ENCODE measurements at places on chromosomes 5 and 9.
A peak's percentile ranks its signal among the peaks of the same experiment; 100 is the strongest.

GRCh38 chr5:153352685-153353219 is 137.7 kb upstream of the GRIA1 start:
- no peak for DNase-seq

DNA sequence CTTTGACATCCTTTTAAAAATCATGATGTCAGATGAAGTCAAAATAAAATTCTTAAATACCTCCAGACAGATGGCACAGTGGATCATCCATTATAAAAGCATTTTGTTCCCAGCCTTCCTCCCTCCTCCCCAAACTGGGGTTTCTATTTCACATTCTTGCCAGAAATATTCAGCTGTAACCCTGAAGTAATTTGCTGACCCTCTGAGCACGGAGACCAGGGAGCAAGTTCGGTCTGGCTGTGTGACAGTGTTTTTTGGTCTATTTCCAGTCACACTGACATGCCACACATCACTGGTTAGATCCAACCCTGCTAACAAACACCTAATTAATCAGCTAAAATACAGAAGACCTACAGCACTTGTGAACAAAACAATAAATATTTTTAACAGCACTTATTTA is 126.2 kb upstream of the DMRT1 start:
- no peak for DNase-seq

- DNase-seq = no peak
Measured at GRCh38 chr5:118984602-118985001, 3.7 kb downstream of the DTWD2 start.

DNA sequence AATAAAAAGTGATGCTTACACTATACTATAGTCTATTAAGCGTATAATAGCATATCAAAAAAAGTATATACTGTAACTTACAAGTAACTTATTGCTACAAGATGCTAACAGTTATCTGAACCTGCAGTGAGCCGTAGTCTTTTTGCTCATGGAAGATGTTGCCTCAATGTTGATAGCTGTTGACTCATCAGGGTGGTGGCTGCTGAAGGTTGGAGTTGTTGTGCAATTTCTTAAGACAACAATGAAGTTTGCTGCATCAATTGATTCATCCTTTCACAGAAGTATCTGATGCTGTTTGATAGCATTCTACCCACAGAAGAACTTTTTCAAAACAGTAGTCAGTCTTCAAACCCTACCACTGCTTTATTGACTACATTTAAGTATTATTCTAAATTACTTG is 7.8 kb upstream of the C9orf40 start:
- DNase-seq = no peak

- no peak for DNase-seq
Measured at GRCh38 chr9:136264031-136264430, 18.4 kb upstream of the QSOX2 start.

DNA sequence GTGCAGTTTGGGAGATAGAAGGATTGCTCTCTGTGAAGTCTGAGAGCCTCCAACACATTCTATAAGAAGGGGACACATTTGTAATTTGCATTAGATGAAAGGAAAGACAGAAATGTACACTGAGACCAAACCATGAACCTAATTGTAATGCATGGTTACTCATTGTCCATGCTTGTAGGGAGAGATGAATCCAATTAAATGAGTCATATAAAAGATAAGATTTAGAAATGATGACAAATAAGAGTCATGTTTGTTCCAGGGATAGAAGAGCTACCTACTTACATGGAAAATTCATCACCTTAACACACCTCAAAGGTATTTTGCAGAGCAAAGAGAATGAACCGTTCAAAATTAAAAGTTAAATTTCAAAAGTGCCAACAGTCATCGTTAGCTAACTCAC is 85.1 kb downstream of the FBXL7 start:
- no peak for DNase-seq

GRCh38 chr9:121305269-121305994 is 37.5 kb downstream of the GSN start:
- DNase-seq = no peak

GRCh38 chr5:52800394-52801213 is 12.9 kb downstream of the ITGA1 start:
- DNase-seq = peak; percentile 67

DNA sequence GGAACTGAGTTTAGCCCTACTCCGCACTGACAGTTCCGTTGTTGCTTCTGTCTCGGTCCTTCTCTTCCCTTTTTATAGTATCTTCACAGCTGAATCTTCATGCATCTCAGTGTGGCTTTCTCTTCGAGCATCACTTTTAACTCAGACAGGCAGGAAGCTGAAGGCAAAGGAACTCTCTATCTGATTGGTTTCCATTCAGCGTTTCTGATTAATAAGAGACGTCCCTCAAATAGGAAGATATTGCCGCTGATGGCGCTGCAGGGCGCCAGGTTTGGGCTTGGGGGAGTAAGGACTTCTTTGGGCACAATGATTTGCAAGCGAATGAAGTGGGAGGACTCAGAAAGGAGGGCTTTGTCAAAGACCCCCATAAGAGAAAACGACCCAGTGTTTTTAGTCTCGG is at the start of gene CDH9:
Gene CDH9 (minus strand): TSS at position 111 of the 400 bp plus-strand sequence. CDS start 50,253 bp downstream, outside the sequence.
- no peak for DNase-seq

- no peak for DNase-seq
Measured at GRCh38 chr9:76366275-76366674, 28.0 kb downstream of the RFK start.

DNA sequence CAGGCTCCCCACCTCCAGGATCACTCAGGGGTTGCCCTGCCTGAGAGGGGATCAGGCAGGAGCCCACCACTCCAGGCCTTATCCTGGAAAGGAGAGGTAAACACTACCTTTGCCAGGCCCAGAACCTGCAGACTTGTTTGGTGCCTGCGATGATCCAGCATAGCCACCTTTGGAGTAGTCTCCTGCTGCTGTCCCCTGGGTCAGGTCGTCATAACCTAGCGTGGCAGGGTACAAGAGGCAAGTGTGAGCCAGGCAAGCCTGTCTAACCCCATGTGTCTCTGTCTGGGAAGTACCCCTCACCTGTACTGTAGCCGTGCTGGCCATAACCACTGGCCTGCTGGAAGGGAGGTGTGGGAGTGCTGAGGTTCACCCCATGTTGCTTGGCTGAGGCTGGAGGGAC is 106.1 kb downstream of the UBE2R2 start:
- DNase-seq = no peak

GRCh38 chr5:36441280-36441679 is 139.6 kb upstream of the RANBP3L start:
- no peak for DNase-seq

GRCh38 chr9:91101611-91102168 is 260.0 kb downstream of the AUH start:
- peak; percentile 56 for DNase-seq

DNA sequence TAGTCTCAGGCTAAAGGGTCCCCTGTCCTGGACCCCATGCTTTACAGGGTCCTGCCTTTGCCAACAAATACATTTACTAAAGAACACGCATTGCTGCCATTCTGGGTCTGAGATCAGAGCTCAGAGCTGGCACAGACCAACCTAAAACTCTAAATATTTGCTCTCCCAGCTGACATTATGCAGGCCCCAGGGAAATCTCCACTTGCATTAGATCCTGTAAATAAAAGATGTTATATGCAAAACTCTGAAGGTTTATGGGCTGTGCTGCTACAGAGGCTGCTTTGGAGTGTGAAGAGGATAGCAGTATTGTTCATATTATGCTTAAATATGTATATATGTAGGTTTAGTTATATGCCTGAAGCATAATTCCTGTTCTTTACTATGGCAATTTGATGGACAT is 35.9 kb upstream of the RANBP3L start:
- DNase-seq = no peak

DNA sequence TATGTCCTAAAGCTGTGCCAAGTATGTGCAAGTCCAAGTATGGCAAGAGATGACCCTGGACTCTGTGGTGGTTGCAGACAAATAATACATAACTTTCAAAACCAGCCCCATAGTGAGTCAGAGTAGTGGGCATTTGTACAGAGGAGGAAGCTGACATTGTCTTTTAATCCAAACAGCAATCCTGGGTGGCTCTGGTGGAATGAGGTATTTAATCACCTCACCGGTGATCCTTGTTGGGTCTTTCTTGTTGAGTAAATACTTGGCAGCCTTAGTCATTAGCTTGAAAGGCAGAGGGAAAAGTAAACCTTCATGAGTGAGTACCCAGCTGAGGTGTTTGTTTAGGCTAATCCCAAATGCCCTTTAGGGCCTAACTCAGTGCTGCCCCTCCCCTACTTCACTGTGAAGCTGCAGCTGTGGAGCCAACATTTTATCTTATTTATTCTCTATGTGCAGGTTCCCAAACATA is 148.7 kb upstream of the SLC12A2 start:
- no peak for DNase-seq

DNA sequence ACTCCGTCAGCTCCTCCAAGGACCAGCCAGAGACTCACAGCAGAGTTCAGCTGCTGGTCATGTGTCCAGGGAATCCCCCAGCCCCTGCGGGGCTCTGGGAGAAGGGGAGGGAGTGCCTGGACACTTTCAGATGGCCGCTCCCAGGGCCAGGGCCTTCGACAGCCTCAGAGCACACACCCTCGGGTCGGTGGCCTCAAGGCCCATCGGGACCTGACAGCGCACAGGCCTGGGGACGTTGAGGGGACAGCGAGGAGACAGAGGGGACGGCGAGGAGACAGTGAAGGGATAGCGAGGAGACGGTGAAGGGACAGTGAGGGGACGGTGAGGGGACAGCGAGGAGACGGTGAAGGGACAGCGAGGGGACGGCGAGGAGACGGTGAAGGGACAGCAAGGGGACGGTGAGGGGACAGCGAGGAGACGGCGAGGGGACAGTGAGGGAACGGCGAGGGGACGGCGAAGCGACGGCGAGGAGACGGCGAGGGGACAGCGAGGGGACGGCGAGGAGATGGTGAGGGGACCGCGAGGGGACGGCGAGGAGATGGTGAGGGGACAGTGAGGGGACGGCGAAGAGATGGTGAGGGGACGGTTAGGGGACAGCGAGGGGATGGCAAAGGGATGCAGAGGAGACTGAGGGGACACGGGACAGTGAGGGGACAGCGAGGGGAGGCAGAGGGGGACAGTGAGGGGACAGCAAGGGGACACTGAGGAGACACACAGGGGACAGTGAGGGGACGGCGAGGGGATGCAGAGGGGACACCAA is 47.3 kb downstream of the SLC12A7 start:
- DNase-seq = no peak

DNA sequence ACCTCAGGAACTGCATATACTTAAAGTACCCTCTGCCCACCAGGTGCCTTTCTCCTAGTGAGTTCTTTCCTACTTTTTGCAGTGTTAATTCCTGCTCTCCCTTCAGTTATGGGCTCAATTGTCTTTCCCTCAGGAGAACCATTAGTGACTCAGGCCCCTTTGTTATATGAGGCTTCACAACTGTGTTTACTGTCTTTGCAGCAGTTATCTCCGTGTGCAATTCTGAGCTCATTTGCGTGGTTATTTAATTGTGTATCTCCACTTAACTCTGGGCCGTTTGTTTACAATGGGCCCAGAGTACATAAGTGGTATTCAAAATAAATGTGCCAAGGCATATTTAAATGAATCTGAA is 9.6 kb downstream of the FBXO38 start:
- DNase-seq = no peak

- DNase-seq = no peak
Measured at GRCh38 chr5:7878381-7878873, 9.5 kb downstream of the MTRR start.

DNA sequence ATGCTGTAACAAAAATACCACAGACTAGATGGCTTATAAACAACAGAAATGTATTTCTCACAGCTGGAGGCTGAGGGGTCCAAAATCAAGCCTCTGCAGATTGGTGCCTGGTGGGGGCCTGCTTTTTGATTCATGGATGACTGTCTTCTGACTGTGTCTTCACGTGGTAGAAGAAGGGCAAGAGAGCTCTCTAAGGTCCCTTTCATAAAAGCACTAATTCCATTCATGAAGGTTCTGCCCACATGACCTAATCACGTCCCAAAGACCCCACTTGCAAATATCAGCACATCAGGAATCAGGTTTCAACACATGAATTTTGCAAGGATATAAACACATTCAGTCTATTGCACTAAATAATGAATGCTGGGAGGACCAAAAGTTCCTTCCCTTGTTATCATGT is 278.4 kb downstream of the MARCHF11 start:
- no peak for DNase-seq

DNA sequence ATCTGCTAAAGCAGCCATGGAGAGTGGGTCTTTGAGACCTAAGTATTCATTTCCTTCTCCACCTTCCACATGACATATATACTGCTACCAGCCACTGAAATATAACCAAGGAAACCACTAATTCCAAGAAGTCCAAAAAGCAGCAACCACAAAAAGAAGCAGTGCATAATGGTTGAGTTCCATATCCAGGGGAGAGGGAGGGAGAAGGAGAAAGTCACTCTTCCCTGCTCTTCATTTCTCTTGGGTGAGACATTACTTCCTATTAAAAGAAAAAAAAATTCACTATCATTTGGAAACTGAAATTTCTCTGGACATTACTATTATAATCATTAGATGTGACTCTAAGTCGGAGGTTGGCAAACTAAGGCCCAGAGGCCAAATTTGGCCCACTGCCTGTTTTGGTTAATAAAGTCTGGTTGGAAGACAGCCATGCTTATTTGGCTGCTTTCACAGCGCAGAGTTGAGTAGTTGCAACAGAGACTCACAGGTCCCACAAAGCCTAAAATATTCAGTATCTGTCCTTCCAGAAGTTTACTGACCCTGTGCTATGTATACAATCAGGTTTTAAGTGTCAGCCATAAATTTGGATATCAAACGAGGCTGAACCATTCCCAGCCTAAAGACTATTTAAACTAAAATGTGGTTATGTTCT is 168.6 kb downstream of the MPDZ start:
- DNase-seq = no peak

GRCh38 chr9:69355232-69355631 is 30.2 kb downstream of the ENTREP1 start:
- no peak for DNase-seq

GRCh38 chr5:75574791-75575190 is 36.5 kb upstream of the ANKDD1B start:
- DNase-seq = no peak

DNA sequence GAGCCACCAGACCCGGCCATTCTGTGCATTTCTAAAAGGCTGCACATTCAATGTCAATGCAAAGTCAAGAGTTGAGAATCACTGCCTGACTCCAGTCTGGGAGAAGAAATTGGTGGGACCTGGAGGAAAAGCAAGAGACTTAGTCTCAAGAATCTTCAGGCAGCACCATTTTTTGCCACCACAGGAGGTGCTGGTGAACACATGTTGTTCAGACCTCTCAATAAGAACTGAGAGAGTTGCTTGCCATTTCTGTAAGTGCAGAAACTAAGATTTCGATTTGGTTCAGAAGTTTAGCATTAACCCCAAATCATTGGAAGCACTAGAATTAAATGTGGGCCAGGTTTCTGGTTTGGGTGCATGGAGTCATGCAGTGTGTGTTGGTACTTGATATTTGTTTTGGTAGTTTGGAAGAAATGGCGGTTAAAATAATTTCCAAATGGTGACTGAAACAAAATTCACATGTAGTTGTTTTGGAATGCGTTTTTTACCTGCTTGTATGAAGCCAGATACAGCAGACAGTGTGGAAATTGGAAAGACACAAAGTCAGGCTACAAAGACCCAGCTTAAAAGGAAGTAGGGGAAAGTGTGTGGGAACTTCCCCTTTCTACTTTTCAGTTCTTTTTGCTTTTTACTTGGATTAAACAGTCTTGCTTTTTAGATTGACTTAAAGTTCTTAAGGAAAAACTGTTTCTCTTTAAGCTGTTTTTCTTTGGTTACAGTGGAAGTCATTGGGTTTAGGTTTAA is 20.4 kb downstream of the PDE8B start:
- DNase-seq = no peak
